Effector memory CD8-positive, alpha-beta T cell (primary cell): ENCODE measurements at places on chromosomes 7 and 10.

- DNase-seq, result no peak
These were observed 46.0 kb downstream of the ZNRF2 start for GRCh38 chr7:30330134-30331111.

DNA sequence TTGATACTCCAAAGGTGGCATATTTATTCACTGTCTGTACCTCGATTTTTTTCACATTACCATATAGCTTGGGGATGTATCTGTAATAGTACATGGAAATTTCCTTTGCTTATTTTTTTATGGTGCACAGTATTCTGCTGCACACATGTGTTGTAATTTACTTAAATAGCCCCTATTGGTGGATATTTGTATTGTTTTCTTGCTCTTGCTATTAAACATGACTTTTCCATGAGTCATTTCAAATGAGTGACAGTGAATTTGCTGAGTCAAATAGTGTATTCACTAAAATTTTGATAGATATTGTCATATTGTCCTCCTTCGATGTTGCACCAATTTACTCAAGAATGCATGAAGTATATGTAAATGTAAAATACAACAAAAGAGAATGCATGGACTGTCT lies 122.7 kb upstream of the STEAP4 start:
- DNase-seq, result no peak

DNA sequence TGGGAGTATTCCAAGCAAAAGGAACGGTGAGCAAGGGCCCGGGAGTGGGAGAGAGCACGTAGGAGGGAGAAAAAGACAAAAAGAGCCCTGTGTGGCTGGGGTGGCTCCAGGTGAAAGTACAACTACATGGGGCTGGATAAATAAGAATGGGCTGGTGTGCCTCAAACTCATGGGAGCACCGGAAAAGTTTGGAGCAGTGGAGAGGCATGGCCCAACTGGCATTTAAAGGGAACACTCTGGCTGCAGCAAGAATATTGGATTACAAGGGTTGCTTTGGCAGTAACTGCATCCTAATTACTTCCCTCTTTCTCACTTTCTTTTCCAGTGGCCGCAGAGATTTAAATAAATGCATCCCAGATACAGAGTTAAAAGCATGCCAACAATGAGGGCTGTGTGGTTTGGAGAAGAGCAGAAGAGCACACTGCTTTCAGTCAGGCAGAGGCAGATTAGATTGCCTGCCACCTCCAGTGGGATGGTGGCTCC lies 39.1 kb upstream of the HERPUD2 start:
- no peak for DNase-seq

- DNase-seq, result no peak
These were observed 336.8 kb downstream of the ARL4A start for GRCh38 chr7:13024121-13024674.

GRCh38 chr10:60003651-60004523 lies 97.5 kb upstream of the CCDC6 start:
- DNase-seq, result no peak

DNA sequence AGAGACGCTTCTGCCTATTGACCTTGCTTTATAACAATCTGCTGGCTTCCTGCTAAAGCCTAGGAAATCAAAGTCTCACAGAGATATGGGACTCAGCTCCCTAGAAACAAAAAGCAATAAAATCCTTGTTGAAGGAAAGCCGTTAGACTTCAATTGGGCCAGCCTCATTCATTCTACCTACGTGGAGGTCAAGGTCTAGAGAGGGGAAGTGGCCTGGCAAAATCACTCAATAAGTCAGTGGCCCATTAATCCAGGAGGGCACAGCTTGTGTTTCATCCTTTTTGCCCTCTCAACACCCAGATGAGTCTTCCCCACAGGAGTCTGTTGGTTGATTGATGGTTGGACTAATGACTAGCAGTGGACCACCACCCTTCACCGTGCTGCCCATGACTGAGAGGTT lies 40.5 kb upstream of the ACSL5 start:
- no peak for DNase-seq

GRCh38 chr7:76395965-76396726 lies 13.4 kb downstream of the SSC4D start:
- no peak for DNase-seq

DNA sequence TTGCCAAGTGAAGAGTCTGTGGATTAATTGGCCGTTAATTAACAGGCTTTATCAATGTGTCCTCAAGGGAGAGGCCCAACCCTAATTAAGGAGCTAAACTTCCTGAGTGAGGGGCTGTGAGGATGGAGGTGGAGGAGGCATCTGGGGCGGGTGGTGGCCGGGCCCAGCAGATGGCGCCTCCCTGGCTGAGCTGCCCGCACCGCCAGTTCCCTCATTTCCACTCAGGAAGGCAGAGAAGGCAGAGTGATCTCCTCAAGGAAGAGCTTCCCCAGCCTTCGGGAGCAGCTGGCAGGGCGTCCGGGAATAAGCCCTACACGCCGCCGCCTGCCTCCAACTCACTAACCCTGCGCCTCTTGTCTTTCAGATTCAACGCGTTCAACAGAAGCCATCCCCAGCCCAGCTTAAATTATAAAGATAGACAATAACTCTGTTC lies 112.2 kb downstream of the CYTH3 start:
- no peak for DNase-seq

DNA sequence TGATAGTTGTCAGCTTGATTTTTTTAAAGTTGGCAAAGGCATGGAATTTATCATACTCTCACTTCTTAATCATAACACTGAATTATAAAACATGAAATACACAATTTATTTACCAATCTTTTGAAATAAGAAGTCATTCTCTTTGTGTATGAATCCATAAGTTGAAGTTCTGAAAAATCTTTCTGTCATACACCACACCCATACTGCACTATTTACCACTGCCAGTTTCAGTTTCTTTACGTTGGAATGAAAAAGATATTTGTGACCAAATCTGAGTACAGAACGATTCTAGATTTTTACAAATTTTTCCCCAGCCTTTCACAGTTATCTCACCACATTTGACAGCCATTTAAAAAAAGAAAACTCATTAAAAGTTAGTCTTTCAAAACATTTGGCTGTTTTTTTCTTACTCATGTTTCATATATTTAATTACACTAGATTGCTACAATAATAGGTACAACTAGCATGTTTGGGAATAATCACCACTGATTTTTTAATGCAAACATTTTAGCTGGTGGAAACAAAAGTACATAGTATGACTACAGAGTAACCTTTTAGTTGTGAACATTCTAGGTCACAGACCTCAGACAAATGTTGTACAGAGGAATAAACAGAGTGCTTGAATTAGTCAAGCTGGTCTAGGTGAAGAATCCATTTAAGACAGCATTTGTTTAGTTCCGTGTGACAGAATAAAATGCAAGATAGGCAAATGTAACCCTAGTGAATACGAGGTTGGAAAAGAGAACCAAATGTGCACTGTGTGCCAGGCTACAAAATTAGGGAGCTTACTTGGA lies 185.0 kb upstream of the LRRN3 start:
- no peak for DNase-seq

- DNase-seq, result no peak
These were observed 151.4 kb downstream of the CDH23 start for GRCh38 chr10:71547876-71548846.

DNA sequence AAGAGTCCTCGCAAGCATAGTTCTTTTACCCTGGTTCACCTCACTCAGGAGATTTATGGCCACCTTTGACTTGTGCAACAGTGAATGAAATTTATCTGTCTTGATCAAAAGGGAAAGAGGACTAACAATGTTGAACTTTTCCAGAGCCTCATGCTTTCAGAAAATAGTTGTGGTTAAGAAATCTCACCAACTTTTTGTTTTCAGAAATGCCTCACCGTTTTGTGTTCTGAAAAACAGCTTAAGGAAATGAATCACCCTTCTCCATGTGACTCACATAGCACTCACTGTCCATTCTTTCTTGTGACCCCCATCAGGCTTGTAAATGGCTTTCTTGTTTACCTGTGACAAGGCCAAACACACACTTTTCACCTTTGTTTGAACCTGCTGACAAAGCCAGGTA lies 148.6 kb upstream of the FAM3C start:
- no peak for DNase-seq

- no peak for DNase-seq
These were observed 1208.3 kb downstream of the GATA3 start for GRCh38 chr10:9262770-9263169.

DNA sequence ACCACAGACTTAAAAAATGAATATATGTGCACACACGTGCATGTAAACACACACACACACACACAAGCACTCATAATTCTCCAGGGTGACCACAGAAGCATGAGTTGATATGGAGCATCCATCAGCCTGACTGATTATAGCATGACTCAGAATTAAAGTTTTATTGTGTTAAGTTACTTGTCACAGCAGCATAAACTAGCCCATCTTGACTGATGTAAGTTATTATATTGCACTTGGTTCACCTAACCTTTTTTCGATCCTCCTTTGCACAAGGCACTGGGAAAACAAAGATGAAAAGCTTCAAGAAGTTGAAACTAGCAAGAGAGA lies 18.8 kb upstream of the SLC35G1 start:
- DNase-seq, result no peak

DNA sequence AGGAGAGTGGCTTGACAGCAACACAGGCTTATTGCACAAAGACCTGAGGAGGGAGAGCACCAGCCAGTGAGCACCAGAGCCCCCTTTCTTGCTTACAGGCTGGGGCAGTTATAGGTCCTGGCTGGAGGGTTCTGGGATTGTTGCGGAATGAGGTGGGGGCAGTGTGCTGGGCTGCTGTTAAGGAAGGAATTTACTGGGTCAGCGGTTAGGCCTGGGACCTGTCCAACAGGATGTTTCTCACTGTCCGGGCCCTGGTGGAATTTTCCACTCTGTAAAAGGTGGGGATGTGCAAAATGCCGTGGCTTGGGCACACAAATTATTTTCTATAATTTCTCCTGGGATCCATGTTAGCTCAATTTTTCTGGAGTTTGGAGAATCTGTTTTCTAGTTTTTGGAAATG lies 757.3 kb downstream of the TYW1 start:
- no peak for DNase-seq

- peak; percentile 35 for DNase-seq
These were observed 436 bp downstream of the GNB2 start for GRCh38 chr7:100673942-100674410.

DNA sequence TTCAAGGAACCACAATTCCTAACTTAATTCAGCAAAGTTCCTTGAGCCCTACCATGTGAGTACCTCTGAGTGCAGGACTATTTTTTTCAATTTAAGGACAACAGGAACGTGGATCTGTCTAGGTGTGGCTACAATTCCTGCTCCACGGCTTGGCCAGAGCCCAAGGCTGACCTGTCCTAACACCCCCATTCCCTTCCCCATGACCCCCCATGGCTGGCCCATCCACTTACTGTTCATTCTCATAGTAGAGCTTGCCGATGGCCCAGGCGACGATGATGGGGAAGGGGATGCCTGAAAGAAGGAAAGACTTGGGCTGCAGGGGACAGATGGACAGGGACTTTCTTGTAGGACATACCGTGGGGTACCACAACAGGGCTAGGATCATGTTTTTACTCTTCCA lies 20.3 kb downstream of the CRHR2 start:
- no peak for DNase-seq

DNA sequence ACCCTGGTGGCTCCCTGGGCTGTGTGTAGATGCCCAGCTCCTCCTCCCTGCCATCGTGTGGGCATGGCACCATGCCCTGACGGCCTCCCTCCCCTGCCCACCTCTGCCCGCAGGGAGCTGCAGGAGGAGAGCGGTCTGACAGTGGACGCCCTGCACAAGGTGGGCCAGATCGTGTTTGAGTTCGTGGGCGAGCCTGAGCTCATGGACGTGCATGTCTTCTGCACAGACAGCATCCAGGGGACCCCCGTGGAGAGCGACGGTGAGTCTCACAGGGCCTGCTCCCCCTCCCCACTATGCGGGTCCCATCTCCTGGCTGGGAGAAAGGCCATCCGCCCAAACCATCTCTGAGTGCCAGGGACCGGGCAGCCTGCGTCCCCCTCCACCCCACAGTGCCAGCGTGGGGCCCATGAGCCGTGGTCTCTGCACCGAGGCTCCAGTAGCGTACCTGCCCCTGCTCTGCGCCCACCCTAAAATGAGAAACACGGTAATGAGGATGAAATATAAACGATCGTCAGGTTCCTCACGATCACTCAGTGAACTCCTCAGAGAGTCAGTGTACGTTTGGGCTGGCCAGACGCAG lies 7.8 kb downstream of the NUDT1 start:
- no peak for DNase-seq

DNA sequence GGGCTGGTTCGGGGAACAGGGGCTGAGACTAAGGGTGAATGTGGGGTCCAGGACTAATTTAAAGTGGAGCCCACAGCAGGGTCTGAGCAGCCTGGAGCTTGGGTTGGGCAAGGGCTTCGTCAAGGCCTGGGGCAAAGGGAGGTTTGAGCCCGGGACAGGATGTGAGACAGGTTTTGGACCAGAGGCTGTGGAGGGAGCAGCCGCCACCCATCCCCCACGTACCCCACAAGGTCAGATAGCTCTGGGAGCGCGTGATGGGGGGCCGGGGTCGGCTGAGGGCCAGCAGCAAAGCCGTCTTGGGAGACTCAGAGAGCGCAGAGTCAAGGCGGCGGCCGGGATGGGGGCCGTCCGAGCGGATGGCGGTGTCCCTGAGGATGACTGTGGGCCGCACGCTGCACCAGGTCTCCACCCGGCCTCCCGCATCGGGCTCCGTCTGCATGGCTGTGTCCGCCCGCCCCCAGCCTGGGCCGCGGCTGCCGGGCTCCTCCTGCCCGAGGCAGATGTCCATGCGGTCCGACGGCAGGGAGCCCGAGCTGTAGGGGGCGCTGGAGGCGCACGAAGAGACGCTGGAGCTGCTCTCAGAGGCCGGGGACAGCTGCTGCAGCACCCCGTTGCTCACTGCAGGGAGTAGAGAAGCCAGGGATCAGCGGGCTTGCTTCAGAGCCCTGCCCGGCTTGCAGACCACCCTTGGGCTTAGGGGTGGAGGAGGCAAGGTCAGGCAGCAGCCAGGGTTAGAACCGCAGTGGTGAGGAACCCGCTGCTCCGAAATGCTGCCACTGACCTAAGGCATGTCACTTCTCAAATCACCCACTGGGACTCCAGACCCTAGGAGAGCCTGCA lies 12.1 kb downstream of the PDZD7 start:
- DNase-seq, result peak; percentile 71

DNA sequence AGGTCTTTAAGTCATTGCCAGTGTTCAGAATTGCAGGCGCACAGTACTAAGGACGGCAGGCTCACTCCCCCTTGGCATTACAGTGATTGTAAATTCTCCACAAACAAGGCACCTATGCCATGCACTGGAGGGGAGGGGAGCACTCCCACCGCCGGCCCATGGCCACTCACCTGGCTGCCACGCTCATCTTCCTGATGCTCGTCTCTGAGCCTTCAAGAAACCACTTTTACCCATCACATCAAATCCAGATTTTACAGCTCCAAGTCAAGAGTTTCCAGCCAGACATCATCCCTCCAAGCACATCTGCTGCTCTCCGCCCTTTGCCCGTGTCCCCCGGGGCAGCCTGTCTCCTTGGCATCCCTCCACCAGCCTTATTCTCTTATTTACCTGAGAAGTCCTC lies 350.2 kb upstream of the SHH start:
- DNase-seq, result no peak

GRCh38 chr7:30378275-30378674 lies 93.9 kb downstream of the ZNRF2 start:
- DNase-seq, result no peak

GRCh38 chr10:69102440-69102839 lies 14.5 kb downstream of the SRGN start:
- DNase-seq, result no peak
